ENCODE measurements at places on chromosomes 1 and 21. TPM values are rescaled to one million over a fixed set of nuclear protein-coding genes. Genes with fewer than 3 reads are reported as not detected.
A peak's percentile ranks its signal among the peaks of the same experiment; 100 is the strongest.

GRCh38 chr1:33131191-33131590 lies 50.2 kb downstream of the AZIN2 start:
- no peak for DNase-seq

FOXD2 gene
- 6.6 TPM for polyA plus RNA-seq

OR14K1 gene
- not detected for polyA plus RNA-seq

LCE2B gene
- not detected for polyA plus RNA-seq

GRCh38 chr1:245678860-245679411 lies 524.2 kb downstream of the KIF26B start:
- no peak for DNase-seq

AVPR1B gene
- polyA plus RNA-seq, result 0.90 TPM

DNA sequence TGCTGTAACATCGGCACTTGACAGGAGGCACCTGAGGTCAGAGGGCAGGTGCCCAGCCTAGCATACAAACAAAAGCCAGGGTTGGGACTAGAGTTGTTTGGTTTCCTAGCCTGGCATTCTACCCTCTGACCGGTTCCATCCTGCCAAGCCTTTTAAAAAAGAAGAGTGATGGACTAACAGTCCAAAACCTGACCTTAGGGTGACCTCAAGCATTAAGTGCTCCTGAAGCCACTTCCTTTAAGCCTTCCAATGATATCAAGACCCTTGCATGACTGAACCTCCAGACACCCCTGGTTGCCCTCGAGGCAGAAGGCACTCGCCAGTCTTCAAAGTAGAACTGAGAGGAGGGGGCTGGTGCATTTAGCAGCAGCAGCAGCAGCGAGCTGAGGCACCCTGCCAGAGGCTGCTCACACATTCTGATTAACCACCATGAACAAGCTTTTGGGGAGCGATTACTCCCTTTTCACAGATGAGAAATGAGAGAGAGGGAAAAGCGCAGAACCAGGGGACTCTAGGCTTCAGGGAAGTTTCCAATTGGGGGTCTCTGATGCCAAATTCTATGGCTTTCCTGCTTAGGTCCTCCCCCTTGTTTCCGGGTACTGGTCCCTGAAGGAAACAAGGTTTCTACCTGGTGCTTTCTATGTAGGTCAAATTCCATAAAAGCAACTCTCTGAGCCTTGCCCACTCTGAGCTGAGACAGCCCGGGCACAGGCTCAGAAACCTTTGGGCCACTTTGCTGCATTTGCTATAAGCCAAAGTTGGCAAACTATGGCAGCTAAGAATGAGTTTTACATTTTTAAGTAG lies 9.2 kb downstream of the SLC2A1 start:
- DNase-seq, result no peak

- peak; percentile 2 for DNase-seq
These were observed 284.1 kb downstream of the BRINP3 start for GRCh38 chr1:190193508-190194115.

DNA sequence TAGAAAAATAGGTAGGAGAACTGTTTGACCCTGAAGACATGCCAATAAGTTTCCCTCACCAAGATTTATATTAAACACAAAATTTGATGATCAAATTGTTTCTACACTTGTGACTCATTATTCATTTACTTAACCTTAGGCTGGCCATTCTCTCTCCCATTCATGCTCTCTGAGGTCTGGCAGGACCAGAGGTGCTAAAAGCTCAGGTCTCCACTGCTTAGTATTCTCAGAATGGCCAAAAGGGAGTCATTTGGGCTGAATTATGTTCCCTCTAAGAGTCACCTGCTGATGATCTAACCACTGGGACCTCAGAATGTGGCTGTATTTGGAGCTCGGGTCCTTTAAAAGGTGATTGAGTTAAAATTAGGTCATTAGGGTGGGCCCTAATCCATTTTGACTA lies 47.1 kb upstream of the ATP1B1 start:
- no peak for DNase-seq

Measured in renal pelvis (tissue), 12 donors.